Activated CD8-positive, alpha-beta memory T cell treated with anti-CD3 and anti-CD28 coated beads for 1 hour (primary cell): ENCODE measurements at places on chromosomes 4 and X.
A peak's percentile ranks its signal among the peaks of the same experiment; 100 is the strongest.

DNA sequence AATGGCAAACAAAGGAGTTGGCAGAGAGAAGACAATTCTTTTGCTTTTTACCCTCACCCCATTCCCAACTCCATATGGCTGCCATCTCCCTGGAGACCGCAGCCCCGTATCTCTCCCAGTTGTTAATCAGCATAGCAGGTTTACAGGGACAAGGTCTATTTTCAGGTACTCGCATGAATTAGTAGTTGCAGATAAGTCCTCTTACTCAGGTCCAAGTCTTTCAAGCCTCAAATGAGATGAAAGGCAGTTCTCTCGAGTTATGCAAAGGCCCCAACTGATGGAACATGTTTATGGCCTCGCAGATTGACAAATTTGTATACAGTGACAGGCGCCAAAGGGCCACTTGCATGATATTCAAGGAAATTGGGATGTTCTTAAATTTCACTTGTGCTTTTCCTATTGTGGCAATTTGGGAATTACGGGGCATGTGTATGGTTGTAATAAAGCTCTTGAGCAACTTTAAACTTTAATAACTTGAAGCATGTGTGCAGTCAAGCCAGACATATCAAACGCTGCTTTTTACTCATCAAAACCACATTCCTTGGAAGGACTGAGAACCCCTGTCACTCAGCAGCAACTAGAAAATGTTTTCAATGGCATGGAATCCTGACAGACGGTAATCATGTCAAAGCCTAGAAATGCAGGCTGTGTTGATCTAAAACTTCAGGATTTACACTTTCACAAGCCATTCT is 45.1 kb downstream of the KDR start:
- no peak for DNase-seq

GRCh38 chr4:126757219-126757618 is 875.5 kb upstream of the INTU start:
- no peak for DNase-seq

DNA sequence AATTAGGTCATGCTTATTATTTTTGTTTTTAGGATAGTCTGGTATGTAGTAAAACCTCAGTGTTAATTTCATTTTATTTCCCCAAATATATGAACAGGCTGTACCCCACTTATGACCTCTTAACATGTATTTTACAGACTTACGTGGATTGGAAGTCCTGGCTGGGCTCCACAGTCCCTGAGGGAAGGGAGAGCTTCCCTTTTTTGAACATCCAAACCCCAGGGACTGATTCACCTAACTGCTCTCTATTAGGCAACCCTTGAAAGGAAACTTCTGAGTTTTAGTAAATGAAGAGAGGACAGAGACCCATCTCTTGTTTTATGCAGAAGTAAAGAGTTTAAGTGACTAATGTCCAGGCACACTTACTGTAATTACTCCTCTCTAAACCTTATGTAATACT is 233.1 kb upstream of the SPRY1 start:
- DNase-seq, result no peak

DNA sequence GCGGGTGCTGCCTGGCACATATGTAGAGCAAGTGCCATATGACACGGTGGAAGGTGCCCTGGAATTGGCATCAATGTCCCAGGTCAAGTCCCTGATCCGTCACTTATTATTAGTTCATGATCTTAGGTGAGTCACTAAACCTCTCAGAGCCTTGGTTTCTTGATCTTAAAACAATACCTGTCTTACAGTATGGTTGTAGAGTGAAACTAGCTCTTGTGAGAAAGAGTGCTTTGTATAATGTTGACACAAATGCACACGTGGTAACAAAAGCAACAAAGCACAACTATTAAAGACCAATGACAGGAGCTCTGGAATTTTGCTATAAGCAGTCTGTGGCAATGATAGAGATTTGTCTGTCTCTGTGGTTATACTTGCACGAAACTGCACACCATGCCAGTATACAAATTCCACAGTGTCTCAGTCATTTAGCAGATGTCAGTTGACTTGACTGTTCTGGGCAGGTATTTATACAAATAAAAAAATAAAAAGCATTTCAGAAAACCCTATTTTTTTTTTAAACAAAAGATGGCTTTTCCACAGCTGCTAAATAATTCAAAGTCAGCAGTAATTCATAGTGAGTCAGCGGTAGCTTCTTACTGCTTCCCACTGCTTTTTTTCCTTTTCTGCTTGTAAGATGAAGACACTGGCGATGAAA is 19.7 kb upstream of the ACSL1 start:
- DNase-seq, result no peak

GRCh38 chrX:43822014-43822413 is 60.2 kb downstream of the MAOB start:
- DNase-seq, result no peak

DNA sequence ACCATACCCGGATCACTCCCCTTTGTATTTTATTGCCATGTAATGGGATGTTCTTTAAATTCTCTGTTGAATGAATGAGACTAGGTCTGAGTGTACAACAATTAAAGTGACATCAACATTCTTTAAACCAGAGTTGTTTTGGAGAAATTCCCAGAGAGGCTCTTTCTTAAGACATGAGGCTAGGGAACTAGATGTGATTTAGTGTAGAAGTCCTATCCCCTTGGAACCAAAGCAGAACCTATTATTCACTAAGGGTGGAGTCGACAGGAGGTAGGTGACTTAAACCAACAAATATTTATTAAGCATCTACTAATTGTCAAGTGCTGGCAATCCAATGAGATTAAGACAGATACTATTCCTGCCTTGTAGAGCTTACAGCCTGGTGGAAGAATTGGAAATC is 1.7 kb downstream of the EIF1AX start:
- DNase-seq, result no peak

- DNase-seq, result no peak
These were observed 181.3 kb upstream of the NDST4 start for GRCh38 chr4:115294717-115295116.

DNA sequence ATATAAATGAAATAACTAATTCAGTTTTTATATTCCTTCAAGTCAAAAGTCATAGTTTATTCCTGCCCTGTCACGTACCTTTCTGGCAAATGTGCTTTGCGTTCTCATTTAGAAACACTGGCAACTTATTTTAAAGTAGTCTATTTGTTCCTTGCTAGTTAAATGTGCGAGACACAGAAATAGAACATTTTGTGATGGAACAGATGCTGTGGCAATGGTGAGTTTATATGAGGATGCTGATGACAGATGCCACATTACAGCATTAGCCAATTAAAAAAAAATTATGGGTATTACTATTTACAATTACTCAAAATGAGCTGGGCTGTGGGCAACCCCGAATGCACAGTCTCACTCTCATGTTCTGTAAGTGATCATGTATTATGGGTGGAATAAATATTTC is 26.1 kb upstream of the EPHA5 start:
- no peak for DNase-seq

DNA sequence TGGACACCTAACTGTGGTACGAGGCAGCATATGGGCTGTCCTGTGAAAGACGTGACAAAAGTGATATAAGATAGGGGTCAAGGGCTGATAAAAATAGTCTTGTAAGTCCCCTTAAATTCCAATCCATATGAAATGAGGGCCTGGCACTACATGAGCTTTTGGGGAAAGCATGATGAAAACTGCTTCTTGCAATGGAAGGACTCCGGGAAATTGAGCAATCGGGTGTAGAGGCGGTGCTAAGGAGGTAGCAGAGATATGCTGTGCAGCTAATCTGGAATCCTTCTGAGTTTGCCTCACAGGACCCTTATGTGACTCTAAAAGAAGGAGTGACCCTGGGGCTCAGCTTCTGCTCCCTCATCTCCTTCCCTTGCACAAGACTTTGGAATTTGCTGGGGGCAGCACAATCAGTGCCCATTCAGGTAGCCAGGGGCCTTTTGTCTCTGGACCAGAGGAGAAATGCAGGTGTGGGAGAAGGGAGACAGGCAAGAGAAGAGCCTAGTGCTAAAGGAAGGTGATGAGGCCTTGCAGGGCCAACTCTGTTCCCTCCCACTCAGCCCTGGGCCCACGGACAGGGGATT is 12.8 kb downstream of the CLDN2 start:
- no peak for DNase-seq

DNA sequence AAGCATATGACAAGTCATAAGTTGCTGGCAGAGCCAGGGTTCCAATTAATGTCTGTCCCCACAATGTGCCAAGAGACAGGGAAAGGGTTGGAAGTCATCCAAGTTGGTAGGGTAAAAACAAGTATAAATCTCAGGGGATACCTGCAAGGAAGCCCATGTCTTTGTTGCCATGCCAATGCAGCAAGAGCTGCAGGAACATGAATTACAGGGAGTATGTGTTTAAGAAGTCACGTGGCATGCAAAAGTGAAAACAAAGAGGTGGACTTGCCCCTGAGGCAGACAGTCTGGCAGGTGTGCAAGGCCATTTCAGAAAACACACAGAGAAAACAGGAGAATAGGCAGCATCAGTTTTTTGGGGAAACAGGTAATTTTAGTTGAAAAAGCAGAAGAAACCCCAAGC is 29.4 kb downstream of the C4orf51 start:
- no peak for DNase-seq

GRCh38 chrX:15653961-15654360 is 10.6 kb downstream of the CLTRN start:
- no peak for DNase-seq

- DNase-seq, result no peak
These were observed 13.3 kb downstream of the FGF5 start for GRCh38 chr4:80279751-80280150.

DNA sequence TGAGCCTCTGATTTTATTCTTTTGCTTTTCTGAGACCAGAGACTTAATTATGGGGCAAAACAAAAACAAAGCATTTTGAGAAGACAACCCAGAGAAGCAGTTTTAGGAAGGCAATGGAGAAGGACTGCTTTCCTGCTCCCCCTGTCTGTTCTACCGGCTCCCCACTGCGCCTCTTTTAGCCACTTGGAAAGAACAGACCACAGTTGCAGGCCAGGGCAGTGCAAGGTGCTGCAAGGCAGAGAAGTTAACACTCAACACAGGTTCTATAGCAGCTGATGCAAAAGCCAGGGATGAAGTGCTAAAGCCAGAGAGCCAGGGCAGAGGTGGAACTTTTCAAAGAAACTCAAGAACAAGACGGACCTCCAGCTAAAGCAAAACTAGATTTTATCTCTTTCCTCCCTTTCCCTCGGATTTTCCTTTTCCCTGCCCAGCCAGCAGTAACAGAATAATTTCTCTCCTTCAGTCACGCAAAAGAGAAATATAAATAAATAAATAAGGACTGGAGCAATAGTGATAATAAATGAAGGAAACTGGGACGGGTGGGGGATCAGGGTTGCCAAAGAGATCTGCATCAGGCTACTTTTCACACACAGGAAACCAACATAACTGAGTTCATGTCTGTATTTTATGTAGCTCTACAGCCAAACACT is 10.4 kb downstream of the SH3RF1 start:
- no peak for DNase-seq

DNA sequence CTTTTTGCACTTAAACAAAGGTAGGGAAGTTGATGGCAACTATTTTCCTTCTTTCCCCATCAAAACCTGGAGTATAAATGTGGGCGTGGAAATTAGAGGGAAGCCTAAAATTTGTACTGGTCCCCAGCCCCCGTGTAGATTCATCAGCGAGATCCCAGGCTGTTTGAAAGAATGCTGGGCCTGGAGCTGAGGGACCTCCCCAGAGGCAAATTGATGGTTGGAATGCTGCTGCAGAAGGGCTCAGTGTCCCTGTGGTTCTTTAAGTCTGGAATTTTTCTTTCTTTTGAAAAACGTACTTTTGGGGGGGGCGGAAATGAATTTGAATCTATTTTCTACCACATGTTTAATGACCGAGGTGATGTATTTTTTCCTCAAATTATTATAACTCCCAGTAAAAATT is 197.2 kb downstream of the CBR4 start:
- DNase-seq, result no peak

DNA sequence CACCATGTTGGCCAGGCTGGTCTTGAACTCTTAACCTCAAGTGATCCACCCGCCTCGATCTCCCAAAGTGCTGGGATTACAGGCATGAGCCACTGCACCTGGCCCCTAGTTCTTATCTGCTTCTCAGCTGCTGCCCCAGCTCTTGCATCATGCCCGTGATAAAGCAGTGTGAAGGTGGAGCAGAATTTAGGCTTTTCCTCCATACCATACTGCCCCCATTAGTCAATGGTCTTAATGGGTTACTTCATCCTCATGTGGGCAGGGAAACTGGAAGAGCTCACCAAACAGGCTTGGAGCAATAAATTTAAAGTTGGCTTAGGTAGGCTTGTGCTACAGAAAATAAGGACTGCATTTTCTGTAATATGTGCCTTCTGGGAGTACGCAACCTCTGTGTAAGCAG is 636.9 kb upstream of the BOD1L1 start:
- DNase-seq, result no peak

DNA sequence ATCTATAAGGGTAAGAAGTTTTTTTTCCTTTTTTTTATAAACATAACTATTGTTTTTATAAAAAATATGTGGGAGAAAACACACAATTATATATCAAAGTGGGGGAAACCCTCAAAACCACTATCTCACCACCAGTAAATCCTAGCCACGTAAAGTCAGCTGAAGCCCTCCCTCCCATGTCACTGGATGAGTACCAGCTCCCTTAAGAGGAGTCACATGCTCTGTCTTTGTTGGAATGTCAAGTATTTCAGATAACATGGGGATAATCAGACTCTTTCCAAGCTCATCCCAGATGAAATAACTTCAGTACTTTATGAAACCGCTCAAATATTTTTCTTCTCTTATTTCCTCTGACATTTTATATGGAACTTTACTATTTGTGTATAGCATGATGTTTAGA is 2.4 kb downstream of the MYOZ2 start:
- DNase-seq, result no peak

- DNase-seq, result no peak
These were observed 7.6 kb downstream of the FAM199X start for GRCh38 chrX:104173841-104174240.

- no peak for DNase-seq
These were observed 113.8 kb upstream of the PUDP start for GRCh38 chrX:7261672-7262332.

GRCh38 chr4:40406340-40406739 is 71.2 kb downstream of the CHRNA9 start:
- no peak for DNase-seq

DNA sequence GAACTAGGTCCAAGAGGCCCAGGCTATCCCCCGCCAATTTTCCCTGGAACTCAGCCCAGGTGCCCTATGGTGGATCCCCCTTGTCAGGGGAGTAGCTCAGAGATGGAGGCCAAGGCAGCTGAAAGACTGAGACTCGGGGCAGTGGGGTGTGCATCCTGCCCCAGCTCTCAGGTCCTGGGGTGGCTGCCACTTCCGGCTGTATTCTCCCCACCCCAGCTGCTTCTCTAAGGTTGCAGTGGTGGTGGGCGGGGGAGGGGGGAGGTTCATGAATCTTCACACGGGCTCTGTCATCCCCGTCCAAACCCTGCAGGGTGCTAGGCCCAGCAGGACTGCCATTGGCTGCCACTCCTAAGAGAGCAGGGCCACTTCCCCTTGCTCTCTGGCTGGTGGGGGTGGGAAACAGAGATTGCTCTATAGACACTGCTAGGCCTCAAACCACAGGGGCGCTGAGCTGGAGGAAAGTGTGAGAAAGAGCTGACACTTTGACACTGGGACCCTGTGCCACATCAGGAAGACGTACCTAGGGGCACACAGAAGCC is 1.5 kb downstream of the SASH3 start:
- peak; percentile 41 for DNase-seq

GRCh38 chrX:124010566-124010965 is 49.1 kb downstream of the STAG2 start:
- no peak for DNase-seq

GRCh38 chr4:77122656-77123055 is 34.4 kb upstream of the CCNG2 start:
- no peak for DNase-seq
